Fibroblast of the aortic adventitia (primary cell): ENCODE measurements at places on chromosomes 1 and 21. TPM values are rescaled to one million over a fixed set of nuclear protein-coding genes. Genes with fewer than 3 reads are reported as not detected.

TXNDC12 gene
- 44.2 and 58.8 TPM in 2 replicates for total RNA-seq

AVPR1B gene
- not detected in 2 replicates for total RNA-seq

PLEKHN1 gene
- total RNA-seq = 0.54 TPM in 1 of 2 replicates, not detected in the other

TNFSF4 gene
- total RNA-seq = 0.49 and 2.0 TPM in 2 replicates

SPRR4 gene
- total RNA-seq = not detected in 2 replicates

BEND5 gene
- total RNA-seq = 0.45 TPM in 1 of 2 replicates, not detected in the other

GPR52 gene
- 2.9 TPM in 1 of 2 replicates, not detected in the other for total RNA-seq

THEM5 gene
- total RNA-seq = not detected in 2 replicates

EPS8L3 gene
- not detected in 2 replicates for total RNA-seq

DNA sequence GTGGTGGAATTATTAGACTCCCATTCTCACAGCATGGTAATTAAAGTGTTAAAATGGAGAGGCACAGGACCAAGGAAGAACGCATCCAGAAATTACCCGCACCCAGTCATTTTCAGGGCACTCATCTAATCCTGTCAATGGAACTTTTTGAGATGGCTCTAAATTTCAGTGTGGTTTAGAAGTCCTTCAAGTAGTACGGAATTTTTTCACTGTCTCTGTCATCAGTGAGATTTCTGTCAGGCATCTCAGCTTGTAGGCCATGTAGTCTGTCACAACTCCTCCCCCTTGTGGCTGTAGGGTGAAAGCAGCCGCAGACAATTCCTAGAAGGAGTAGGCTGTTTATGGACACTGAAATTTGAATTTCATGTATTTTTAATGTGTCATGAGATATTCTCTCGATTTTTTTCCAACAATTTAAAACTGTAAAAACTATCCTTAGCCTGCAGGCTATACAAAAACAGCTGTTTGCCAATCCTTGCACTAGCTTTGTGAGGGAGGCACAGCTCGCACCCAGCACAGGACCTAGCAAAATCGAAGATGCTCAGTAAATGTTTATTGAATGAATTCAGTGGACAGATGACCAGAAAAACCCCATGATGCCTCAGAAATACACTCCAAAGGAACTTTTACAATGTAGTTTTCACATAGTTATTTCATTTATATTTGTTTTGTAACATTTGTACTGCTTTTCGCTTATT is 6.6 kb upstream of the NUP133 start:
- peak; percentile 72 for DNase-seq

DNA sequence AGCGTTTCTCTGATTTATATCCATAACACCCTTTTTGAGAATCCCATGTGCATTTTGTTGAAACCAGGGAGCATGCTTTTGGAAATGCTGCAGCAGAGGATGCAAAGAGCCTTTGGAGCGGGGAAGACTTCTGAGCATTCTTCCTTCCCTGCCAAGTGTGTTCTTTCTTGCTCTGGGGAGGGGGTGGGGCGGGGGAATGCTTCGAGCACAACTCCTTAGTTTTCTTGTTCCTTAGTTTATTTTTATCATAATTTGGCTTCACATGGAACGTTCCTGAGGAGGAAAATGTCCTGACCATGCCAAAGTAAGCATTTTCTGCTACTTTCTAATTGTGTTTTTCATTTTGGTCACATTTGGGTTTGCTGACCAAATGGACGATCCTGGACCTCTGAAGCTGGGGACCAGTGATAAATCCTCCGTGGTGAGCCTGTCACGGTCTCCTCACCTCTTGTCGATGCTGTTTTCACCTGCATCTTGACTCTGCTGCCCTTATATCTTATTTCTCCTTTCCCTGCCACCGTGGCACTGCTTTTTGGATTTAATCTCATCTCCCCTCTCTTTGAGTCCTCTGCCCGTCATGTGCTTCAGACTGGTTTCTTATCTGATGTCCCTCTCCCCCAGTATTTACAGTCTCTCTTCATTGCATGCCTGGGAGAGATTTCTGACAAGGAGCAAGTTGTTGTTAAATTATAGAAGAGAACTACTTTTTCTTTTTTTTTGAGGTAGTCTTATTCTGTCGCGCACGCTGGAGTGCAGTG is 2.4 kb downstream of the CTPS1 start:
- DNase-seq = peak; percentile 63

- no peak for DNase-seq
Observed at GRCh38 chr21:40227096-40227495, 359.9 kb downstream of the PCP4 start.

DNA sequence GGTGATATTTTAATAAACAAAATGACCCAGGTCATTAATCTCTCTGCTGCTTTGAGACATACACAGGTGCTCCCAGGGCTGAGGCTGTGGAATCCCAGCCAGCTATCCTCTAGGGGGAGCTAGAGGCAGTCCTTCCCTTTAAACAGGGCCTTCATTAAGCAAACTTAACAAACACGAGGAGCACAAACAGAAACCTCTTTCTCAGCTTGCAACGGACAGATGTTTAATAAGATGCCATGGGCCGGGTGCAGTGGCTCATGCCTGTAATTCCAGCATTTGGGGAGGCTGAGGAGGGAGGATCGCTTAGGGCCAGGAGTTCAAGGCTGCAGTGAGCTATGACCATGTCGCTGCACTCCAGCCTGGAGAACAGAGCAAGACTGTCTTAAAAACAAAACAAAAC is 106.7 kb downstream of the HIVEP3 start:
- peak; percentile 80 for DNase-seq

DNA sequence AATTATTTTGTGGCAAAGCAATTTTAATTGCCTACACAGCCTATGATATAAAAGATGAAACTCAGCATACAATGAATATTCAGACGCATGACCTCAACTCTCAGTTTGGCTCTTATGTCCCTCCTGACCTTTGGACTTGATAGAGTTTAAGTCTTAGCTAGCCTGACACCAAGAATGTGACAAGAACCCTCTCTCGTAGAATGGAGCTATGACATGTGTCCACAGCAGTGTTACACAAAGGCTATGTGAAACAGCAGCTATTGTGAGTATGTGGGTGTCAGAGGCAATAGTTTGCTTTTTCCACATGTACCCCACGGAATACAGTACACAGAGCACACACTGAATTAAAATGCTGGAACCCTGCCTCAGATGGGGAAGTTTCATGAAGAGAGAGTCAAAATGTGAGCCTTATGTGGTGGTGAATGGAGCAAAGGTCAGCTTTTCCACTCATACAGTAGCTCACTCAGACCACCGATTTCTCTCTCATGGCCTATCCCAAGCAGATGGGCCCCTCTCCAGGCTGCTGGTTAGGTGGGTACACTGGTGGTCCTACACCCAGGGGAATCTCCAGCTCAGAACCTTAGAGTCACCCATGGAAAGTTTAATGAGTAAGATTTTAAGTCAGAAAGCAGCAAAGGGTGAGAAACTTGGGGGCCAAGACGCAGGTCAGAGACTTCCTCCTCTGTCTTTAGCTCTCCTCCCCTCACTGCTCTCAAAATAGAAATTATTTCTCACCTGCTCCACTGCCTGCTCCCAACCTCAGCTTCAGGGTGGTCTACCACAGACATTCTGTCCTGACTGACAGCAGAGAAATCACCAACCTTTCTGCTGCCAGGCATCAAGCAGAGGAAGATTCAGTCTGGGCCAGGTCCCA is 10.1 kb upstream of the XCL2 start:
- DNase-seq = no peak

DNA sequence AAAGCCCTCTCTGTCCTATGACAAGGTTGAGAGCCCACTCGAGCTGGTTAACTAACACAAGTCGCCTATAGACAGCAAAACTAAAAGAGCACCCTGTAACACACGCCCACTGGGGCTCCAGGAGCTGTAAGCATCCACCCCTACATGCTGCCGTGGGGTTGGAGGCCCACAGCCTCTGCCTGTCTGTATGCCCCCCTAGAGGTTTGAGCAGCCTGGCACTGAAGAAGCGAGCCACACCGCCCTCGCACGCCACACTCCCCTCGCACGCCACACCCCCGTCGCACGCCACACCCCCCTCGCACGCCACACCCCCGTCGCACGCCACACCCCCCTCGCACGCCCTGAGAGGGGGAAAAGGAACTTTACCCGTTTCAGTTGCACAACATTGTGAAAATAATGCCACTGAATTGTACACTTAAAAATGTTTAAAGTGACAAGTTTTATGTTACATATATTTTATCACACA is 13.2 kb upstream of the HMGCL start:
- DNase-seq = peak; percentile 37

GRCh38 chr21:46662367-46662654 is 26.8 kb downstream of the PRMT2 start:
- no peak for DNase-seq

DNA sequence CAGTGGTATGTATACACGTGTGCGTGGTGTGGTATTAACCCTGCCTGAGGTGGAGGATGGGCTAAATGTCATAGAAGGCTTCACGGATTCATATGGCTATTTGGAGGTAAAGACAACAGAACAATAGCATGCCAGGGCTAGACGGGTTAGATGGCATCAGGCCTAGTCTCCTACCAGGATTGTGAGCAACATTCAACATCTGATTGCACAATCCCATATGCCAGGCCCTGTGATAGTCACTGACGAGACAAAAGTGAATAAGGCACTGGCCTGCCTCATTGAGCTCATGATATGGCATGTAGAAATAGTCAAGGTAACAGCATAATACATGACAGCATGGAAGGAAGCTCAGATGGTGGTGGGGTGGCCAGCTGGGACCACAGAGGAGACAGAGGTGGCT is 167.1 kb upstream of the BEND5 start:
- no peak for DNase-seq

DNA sequence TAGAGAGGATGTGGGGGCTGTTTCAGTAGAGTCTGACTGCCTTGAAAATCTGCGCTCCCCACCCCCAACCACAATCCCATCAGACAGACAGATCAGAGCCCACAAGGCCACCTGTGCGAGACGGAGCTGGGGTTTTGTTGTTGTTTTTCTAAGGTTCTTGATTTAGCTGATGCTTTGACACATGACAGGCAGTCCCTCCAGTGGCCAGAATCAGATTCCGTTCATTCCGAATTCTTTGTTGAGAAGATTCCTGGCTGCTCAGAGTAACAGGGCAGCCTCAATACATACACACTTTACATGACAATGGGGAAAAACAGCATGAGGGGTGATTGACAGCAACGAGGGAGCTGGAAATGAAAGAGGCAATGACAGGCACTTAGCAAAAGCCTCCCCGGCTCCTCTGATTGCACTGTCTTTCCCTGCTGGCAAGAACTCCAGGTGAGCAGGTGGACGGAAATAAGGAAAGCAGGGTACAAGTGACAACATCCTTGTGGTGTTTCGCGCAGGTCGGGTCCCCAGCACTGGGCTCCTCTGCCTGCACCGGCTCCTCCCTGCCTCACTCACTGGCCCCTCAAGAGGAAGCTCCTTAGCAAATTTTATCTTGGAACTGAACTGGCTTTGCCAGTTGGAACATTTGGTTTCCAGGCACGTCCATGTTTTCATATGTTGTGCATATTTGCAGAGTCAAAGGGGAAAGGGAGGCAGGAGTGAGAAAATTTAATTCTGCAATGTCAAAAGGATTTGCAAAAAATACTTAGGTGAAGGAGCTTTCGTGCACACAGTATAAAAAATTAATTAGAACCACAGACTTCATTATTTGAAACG is 148.7 kb downstream of the PGBD5 start:
- DNase-seq = no peak

DNA sequence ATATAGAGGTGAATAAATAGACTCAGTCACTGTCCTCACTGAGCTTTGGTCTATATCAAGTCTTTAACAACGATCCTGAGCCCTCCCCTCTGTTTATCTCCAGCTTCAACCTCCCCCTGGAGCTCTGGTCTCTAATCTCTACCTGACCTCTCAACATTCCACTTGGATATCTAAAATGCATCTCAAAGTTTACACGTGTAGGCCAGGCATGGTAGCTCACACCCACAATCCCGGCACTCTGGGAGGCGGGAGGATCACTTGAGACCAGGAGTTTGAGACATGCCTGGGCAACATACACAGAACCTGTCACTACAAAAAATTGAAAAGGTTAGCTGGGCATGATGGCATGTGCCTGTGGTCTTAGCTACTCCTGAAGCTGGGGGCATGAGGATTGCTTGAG is 53.4 kb downstream of the GADD45A start:
- no peak for DNase-seq

DNA sequence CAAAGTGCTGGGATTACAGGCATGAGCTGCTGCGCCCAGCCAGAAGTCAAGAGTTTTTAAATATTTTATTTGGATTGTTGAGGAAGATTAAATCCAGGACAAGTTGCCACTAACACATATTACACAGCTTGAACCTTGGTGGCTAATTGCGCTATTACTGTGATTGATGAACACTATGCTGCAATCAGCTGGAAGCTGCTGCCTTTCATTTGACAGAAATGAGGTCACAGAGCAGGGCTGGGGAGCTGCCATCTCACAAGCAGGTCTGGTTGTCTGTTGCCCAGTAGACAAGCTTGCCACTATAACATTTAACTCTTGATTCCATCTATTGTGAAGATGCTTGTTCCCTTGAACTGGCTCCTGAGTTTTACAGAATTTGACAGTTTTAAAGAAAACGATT is 37.4 kb upstream of the NRDC start:
- peak; percentile 53 for DNase-seq

DNA sequence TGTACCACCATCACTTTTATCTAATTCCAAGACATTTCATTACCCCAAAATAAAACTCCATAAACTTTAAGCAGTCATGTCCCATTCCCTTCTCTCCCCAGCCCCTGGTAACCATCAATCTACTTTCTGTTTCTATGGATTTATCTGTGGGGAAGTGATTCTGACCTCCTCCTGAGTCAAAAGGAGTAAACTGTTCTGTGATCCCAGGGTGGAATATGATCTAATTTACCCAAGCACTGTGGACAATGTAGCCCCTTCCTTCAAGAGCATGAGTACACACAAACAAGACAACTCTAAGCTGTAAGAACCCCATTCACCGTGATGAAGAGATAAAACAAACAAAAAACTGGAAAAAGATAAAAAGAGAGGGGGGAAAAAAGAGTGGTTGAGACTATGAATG is 77.9 kb downstream of the PLPP3 start:
- no peak for DNase-seq

DNA sequence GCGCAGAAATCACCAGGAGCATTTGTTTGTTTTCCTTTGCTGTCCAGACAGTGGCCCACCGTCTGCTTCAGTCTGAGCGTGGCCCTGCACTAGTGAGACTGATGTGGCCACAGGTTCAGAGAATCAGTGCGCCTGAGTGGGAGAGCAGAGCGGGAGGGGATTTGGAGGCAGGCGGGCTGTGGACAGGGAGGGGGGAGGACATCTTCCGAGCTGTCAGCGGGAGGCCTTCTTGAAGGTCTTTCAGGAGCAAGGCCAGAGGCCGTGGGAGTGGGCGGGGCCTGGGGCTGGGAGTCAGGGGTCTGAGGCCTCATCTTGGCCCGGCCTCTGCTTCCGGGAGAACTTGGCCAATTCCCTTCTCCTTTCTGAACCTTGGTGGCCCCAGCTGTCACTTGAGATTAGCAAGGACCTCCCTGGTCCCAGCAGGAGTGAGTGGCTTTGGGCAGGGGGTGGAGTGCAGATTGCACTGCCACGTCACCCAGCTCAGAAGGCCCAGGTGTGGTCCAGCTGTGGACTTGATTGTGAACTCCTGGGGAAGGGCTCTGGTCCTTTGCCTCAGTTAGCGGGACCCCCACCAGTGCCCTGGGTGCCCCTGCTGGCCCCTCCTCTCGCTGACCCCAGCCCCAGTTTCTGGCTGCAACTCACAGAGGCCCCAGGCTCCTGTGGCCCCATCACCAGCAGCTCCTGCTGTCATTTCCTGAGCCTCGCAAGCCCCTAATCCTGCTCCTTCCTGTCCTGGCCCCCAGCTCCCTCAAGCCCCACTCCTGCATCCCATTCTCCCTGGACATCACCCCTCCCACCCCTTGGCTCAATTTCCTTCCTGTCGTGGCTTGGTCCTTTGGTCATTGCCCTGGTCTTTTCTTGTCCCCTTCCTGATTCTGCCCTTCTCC is 8.4 kb downstream of the TNFRSF1B start:
- DNase-seq = no peak

- DNase-seq = no peak
Observed at GRCh38 chr1:234239515-234239914, 133.7 kb upstream of the COA6 start.
